ENCODE measurements at places on chromosomes 7 and 10.

DNA sequence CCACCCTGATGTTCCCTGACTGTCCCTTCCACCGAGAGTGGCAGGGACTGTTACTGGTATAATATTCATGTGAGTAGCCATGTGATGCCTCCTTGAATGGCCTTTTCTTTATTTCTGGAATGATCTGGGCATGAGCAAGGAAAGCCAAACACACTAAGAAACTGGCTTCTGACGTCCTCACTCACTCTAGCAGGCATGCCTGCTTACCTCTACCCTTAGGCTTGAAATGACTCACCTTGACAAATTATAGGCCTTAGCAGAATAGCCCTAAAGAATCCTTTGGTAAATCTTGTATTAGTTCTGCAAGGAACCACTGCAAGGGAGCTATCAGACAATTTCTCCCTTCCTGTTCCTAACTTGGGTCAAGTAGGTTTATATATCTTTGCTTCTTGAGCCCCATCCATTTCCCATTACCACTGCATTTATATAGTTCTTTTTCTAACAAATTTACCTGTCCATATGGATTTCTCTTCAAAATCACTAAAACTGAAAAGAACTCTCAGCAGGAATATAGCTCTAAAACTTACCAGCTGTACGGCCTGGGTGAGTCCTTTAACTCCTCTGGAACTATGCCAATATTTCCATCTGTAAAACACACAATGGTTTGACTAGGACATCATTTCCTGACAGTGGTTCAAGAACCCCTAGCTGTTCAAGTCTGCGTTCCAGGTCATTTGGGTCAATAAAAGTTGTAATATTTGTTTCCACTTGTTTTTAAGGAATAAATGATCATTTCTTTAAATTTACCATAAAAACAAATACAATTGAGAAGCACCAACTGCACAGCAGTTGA is 13.0 kb upstream of the NDUFA5 start:
- DNase-seq = peak; percentile 8

GRCh38 chr10:114026189-114027040 is 17.3 kb upstream of the ADRB1 start:
- no peak for DNase-seq

DNA sequence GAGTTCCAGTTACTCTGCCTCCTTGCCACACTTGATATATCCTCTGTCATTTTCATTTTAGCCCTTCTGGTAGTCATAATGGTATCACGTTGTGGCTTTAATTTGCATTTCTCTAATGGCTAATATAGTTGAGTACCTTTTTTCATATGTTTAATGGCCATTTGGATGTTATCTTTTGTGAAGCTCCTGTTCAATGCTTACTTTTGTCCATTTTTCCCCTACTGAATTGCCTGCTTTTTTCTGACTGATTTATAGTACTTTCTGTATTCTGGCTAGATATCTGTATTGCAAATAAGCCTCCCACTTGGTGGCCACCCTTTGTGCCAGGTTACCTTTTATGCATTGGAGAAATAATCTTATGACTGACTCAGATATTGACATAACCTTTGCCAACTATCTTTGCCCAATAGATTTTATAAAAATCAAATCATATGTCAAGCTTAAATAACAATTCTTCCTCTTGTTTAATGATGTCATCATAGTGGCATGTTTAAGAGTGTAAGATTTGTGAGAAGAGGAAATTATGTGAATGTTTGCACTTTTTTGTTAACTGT is 50.6 kb downstream of the PRPF18 start:
- DNase-seq = no peak

DNA sequence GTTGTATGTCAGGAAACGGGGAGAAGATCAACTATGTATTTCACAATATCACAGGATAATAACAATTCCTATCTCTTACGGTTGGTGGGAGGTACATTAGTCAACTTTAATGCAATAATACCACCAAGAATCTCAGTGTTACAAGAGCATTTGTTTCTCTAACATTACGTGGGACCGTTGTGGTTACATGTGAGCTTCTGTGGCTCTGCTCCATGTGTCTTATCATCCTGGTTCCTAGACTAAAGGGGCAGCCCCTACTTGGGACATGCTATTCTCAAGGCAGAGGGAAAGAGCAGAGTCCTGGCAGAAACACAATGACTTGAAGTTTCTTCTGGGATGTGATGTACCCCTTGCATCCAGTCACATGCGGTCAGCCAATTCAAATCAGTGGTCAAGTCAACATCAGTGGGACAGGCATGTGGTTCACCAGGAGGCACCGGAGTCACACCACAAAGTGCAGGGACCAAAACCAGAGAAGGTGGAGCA is 2.5 kb upstream of the ZNF22 start:
- no peak for DNase-seq

DNA sequence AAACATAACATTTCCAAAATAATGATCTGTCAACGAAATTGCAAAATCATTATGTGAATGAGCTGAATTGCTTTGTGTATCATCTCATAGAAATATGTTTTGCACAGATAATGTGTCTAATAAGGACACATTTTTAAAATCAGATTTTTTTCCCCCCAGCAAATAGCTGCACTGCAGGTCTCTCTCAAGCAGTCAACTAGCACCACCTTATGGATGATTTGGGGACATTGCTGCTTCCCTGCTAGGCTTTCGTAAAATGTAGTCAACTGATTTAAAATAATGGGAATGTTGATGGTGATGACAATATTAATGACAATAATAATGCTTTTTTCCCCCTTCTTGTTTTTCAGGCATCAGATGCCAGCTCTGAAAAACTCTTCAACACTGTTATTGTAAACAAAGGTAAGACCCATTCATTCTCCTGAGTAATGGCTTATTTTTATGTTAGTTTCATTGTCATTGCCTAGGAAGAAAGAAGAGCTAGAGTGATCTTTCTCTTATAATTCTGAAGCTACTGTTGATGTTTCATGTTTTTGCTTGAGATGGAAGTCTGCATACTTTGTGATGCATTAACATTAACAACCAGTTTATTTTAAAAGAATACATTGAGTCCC is 433.6 kb upstream of the GALNT17 start:
- peak; percentile 74 for DNase-seq

GRCh38 chr10:97128039-97128492 is 57.7 kb downstream of the SLIT1 start:
- no peak for DNase-seq

DNA sequence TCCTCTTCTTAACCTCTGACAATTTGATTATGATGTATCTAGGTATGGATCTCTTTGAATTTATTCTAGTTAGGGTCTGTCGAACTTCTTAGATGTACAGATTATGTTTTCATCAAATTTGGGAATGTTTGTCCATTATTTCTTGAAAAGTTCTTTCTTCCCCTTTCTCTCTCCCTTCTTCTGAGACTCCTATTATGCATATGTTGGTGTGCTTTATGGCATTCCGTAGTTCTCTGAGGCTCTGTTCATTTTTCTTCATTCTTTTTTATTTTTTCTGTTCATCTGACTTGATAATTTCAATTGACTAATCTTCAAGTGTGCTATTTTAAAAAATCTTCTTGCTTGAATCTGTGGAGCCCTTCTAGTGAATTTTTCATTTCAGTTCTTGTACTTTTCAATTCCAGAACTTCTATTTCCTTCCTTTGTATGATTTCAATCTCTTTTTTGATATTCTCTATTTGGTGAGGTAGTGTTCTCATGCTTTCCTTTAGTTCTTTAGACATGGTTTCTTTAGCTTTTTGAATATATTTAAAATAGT is 79.8 kb downstream of the TMEM270 start:
- DNase-seq = no peak

DNA sequence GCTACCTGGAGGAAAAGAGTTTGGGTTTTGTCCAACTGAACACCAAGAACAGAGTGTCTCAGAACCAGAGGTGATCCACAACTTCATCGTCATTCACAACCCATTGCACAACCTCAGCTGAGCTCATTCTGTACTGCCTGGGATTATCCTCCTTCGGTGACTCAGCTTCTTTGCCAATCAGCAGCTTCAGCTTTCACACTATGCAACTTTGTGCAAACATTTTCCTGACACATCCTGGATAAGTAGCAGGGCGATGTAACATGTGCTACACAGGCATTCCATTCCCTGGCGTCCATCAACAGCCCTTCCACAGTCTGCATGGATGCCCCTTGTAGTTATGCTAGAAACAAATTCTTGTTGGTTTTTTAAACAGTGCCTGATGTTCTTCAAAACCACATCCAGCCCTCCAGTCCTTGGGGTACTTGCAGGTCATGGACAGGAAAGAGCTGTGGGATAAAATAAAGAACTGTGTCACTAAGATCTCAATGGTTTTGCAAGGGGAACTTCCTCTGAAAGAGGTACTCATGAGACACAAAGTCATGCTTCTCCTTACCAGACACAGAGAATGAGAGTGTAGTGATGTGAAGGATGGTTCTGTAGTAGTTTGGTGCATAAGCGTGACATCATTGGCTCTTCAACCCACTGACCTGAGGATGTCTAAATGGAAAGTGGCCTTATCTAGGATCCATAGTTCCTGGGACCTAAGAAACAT is 478.5 kb downstream of the KIF20B start:
- DNase-seq = no peak

- no peak for DNase-seq
Observed at GRCh38 chr7:88477976-88478375, 171.3 kb upstream of the STEAP4 start.

DNA sequence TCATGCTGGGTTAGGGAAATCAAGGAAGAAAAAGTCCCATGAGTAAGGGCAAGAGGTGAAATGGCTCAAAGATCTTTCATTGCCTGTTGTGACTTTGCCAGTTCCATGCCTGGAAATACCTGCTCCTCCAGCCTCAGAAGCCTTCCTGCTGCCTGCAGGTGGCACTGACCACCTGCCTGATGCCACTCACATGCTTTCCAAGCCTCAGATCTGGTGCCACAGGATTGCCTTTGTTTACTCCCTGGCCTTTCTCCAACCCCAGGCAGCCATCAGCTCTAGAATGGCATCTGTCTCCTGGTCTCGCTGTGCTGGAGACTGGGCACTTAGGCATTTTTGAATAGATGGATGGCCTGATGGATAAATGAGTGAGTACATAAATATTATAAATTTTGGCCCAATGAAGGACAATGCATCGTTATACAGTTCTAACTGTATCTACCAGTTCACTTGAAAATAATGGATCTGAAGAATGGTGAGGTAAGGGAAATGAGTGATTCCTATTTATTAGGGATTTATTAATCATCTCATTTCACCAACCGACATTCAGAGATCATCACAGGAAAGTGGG is 657.2 kb downstream of the INHBA start:
- DNase-seq = no peak

DNA sequence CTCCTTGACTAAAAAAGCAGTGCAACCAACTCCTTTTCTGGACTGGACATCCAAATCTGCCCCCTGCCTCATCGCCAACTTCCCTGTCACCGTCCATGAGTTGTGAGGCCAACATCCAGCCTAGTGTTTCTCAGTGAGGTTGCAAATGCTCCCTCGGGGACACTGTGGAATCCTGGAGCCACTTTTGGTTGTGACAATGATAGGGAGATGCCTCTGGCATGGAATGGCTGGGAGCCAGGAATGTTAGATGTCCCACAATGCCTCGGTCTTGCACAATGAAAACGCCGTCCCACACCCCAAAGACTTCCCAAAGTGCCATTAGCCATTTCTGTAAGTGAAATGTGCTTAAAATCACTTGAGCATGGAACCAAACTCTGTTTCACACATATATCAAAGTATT is 105.2 kb downstream of the OSBPL3 start:
- DNase-seq = no peak

DNA sequence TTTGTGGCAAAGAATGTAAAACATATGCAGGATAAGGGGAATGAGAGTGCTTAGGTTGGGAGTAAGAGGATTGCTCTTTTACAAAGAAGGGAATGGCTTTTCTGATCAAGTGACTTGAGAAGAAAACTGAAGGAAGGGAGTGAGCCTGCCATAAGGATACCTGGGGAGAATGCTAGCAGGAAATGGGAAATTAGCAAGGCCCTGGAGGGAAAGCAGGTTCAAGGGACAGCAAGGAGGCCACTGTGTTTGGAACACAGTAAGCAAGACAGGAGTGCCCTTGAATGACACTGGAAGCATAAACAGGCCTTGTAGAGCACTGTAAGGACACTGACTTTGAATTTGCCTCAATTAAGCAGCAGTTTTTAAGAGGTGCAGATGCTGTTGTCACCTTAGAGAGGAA is 1069.9 kb downstream of the DNAJB9 start:
- DNase-seq = no peak

DNA sequence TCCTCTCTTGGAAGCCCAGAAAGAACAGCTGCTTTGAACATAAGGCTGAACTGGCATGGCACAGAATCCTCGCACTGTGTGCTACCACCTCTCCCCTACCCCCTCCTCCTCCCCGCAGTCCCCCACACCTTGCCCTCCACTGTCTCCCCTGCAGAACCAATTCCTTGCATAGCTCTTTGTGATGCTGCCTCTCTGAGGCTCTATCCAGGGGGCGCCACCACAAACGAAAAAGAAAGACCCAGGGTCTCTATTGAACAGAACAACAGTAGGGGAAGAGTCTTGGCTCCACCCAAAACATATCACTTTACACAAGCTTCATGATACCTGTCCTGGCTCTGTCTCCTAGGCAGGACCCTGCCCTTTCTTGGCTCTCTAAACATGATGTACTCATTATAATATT is 26.2 kb upstream of the EBLN1 start:
- DNase-seq = no peak

DNA sequence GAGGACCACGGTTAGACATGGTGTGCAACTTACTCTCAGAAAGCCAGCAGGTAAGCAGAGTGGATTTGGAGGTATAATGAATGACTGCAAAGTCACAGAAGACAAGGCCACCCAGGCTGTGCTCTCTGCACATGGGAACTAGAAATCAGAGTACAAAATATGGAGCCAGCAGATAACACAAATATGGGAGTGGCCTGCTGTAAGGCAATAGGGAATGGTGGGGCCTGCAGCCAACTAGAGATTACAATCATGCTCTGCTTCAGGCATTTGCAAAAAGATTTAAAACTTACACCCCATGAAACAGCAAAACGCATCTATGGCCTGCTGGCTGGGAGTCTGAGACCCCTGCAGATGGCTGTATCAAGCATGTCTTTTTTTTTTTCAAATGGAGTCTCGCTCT is 47.0 kb downstream of the RGS10 start:
- no peak for DNase-seq

- DNase-seq = no peak
Observed at GRCh38 chr7:40015790-40016296, 65.8 kb downstream of the CDK13 start.

- no peak for DNase-seq
Observed at GRCh38 chr7:46996972-46997371, 584.9 kb downstream of the TNS3 start.

DNA sequence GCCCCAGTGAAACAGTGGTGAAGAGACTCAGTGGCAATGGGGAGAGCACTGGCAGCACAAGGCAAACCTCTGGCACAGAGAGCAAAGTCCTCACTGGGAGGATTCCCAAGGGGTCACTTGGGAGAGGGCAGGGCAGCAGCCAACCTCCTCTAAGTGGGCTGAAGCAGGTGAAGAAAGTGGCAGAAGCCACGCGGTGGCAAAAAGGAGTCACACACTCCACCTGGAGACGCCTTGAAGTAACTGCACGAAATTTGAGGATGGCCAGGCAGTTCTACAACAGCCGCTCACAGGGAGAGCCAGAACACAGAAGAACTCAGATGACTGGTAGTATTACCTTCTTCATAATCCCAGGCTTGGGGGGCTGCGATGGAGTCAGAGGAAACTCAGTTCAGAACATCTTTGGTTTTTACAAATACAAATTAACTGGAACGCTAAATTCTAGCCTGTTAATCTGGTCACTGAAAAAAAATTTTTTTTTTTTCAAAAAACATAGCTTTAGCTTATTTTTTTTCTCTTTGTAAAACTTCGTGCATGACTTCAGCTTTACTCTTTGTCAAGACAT is 574 bp upstream of the IL6 start:
- peak; percentile 10 for DNase-seq

All from NCI-H748 treated with DMSO at 0.1 percent for 48 hours (cell line).